ENCODE measurements at places on chromosomes 11 and 22. TPM values are rescaled to one million over a fixed set of nuclear protein-coding genes. Genes with fewer than 3 reads are reported as not detected.

Gene TSGA10IP
- total RNA-seq, result not detected

Gene SSTR3
- total RNA-seq, result not detected

Gene RASL10A
- total RNA-seq, result not detected

Gene VPREB3
- not detected for total RNA-seq

Gene SMC1B
- under 0.01 TPM for total RNA-seq

Gene EMID1
- total RNA-seq, result not detected

Gene OR52N4
- total RNA-seq, result not detected

Gene CNTF
- total RNA-seq, result 2.9 TPM

Gene MS4A4E
- total RNA-seq, result not detected

Gene KCNJ4
- total RNA-seq, result not detected

Gene TRPC6
- total RNA-seq, result under 0.01 TPM

Gene CDC42BPG
- total RNA-seq, result under 0.01 TPM

Gene SUSD2
- 15.6 TPM for total RNA-seq

Gene DTX4
- total RNA-seq, result 0.59 TPM

Gene WNT11
- 1.1 TPM for total RNA-seq

Gene SAA1
- total RNA-seq, result not detected

Gene FOLH1
- total RNA-seq, result 0.73 TPM

Gene MAPK8IP2
- total RNA-seq, result 0.39 TPM
